IMR-90 (cell line): ENCODE measurements at places on chromosomes 3 and 15. TPM values are rescaled to one million over a fixed set of nuclear protein-coding genes. Genes with fewer than 3 reads are reported as not detected.

The NISCH gene
- 34.2 and 36.9 TPM in 2 replicates for total RNA-seq

The IL17RD gene
- 0.72 and 0.83 TPM in 2 replicates for total RNA-seq

The RASGRP1 gene
- total RNA-seq: 1.9 and 3.2 TPM in 2 replicates

The DGKG gene
- total RNA-seq: 2.5 and 4.1 TPM in 2 replicates

The COL8A1 gene
- 109 and 119 TPM in 2 replicates for total RNA-seq

The CYP8B1 gene
- total RNA-seq: not detected in 2 replicates
